ENCODE measurements at places on chromosomes 7 and 10.

- no peak for DNase-seq
Observed at GRCh38 chr7:102079140-102080018, 207.3 kb upstream of the SH2B2 start.

GRCh38 chr10:125521721-125522680, 161.0 kb downstream of the TEX36 start:
- no peak for DNase-seq

DNA sequence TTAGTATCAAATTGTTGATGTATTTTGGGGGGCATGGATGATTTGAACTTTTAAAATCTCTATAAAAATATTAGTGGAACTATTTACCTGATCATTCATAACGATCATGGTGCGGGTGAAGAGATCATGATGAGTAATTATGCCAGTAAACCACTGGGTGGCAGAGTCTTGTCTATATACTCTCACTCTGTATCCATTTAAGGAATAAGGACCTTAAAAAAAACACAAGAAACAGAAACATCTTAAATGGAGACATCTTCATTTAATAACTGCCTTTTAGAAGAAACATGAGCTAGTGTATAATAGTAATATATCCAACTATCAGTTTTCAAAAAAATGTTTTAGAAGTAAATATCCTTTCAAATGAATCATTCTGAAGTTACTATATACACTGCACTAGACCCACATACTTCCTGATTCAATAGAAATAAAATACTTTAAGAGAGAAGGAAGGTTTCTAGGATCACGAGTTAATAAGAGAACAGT, 84.0 kb downstream of the NRBF2 start:
- DNase-seq = no peak

DNA sequence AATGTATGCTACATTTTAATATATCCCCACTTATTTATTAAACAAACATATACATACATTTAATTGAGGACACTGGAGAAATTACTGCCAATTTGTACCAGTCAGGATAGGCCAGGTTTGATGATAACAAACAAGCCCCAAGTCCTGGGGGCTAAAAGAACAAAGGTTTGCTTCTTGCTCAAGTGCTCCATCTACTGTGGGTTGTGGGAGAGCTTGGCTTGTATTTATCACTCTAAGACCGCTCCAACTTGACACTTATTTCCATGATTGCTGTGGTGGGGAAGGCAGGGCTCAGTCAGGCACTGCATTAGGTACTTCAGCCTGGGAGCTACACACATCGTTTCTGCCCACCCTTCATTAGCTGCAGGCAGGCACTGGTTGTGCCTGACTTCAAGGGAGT, 136.6 kb upstream of the ZNF32 start:
- no peak for DNase-seq

DNA sequence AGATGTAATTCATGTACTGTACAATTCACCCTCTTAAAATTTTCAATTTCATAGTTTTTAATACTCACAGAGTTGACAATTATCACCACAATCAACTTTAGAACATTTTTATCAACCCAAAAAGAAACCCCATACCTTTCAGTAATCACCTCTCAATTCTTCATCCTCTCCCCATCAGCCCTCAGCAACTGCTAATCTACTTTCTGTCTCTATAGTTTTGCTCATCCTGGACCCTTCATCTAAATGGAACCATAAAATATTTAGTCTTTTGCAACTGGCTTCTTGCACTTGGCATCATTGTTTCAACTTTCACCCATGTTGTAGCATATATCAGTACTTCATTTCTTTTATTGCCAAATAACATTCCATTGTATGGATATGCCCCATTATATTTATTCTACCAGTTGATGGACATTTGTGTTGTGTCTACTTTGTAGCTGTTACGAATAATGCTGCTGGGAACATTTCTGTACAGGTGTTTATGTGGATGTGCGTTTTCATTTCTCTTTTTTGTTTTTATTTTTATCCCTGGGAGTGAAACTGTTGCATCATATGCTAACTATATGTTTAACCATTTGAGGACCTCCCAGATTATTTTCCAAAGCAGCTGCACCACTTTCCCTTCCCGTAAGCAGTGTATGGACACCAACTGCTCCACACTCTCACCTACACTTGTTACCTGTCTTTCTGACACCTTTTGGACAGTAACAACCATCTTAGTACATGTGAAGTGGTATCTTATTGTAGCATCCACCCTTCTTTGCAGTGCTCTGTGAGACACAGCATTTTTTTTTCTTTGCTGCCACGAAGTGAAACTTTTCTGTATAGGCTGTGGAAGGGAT, 65.4 kb upstream of the APBB1IP start:
- no peak for DNase-seq

DNA sequence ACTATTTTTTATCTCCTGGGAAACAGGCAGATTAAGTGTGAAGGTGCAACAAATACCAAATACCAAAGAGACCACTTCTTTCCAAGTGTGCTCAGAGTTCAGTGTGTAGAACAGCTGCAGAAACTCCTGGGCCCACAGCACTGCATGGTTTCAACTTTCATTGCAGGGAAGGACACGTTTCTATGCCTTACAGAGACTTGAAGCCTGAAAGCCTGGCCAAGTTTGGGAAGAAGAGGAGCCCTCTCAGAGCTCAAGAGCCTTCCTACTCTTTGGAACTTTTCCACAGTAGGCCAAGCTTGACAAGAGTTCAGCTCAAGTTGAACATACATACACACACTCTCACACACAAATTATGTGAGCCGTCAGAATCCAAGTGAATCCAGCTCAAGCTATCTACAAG, 2.5 kb downstream of the HOXA4 start:
- DNase-seq = no peak

DNA sequence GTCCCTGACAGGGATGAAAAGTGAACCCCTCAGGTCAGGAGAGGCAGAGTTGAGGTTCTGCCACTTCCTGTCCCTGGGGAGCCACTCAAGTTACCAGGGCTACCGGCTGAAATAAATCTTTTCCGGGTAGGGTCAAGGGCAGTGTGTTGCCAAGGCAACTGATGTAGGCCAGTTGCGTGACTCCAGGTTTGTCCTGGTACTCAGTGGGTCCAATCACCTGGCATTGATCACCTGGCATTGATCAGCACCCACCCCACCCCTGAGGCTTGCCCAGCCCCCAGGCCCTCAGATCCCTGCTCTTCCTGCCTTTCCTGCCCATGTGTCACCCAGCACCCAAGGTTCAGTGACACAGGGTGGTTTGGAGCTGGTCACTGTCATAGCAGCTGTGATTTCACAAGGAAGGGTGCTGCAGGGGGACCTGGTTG, 5.9 kb downstream of the SAP25 start:
- no peak for DNase-seq

DNA sequence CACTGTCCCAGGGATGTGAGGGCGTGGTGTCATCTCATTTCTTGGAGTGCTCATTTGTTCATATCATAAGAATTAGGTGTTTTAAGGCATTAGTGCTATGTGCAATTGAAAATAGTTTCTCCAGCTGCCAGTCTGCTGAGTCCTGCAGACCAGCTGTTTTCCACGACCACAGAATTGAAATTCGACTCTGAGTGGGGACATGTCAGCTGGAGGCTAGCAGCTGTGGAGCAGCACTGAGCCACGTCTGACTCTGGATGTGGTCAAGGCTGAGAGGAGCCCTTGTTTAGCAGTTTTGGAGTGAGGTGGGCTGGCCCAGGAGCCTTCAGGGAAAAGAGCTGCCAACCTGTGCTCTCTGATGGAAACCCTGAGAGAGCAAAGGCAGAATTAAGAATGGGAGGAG, 156.3 kb upstream of the GRB10 start:
- DNase-seq = no peak

Data from HuH-7.5 (cell line).